Stimulated activated CD4-positive, alpha-beta T cell treated with anti-CD3 and anti-CD28 coated beads, Interleukin-12 subunit alpha, Interleukin-12 subunit beta, amount 100 ng/mL, for 4 hours (primary cell): ENCODE measurements at places on chromosomes 3 and 15.

- DNase-seq = no peak
Observed at GRCh38 chr3:118088696-118089095, 946.0 kb downstream of the IGSF11 start.

DNA sequence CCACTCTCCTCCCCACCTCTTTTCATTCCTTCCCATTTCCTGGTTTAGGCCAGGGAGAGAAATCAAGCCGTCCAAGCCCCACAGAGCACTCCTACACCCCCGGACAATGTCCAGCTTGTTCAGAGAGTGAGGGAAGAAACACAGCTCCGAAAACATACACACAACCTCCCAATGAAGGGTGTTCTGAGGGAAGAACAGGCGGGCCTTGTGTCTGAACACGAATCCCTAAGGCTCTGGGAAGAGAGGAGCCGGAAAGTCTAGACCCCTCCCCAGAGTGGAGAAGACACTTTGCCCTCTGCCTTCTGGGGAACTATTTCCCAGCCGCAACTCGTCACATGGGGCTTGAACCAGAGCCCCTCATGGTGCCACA is 30.5 kb downstream of the ACAN start:
- DNase-seq = no peak

- DNase-seq = no peak
Observed at GRCh38 chr3:117633207-117633606, 923.6 kb downstream of the TUSC7 start.

DNA sequence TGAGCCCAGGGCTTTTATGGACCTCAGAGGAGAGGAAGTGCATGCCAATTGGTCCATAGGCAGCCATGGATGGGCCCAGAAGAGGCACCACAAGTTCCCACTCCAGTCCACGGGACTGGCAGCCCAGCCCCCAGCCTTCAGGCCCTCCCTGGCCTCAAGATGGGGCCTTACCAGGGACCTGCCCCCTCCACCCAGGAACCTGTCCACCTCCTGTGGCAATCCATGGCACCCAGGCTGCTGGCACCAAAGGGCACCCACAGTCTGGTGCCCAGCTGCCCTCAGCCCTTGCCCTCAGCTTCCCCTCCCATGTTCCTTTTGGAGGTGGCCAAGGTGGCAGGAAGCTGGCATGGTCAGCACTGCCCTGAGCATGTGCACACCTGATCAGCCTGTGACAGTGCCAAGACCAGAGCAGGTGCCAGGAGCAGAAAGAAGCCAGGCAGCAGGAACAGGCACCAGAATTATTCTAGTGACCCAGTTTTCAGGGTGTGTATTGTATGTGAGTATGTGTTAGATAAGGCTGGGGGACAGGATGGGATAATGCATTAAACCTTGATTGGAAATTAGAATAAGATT is 415.0 kb downstream of the NTRK3 start:
- DNase-seq = no peak

DNA sequence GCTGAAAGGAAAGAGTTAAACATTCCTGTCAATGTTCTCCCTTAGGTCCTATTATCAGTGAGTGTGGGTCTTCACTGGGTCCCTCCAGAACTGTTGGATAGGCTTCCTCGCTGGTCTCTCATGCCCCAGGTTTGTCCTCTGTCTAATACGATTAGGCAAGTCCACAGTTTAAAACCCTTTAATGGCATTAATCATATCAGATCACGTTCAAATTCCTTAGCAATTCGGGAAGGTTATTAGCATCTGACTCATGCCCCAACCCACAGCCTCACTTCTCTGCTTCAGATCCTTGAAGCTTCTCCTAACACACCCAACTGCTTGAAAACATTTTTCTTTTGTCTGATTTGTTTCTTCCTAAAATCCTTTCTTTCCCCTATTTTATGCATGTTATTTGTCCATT is 224.3 kb upstream of the ATP10A start:
- no peak for DNase-seq

DNA sequence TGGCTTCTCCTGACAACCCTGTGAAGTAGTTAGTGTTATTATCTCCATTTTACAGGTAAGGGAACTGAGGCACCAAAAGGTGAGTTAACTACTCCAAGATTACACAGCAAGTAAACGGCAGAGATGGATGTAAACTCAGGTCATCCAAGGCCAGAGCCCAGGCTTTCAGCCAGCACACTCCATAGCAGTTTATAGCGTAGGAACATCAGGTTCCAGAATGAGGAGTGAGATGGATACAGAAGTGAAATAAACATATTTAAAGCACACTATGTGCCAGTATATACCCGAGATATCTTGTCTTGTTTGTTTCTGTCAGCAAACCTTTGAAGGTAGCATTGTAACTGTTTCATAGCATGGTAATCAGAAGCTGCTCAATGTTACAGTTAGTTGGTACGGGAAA is 279.0 kb downstream of the OXSM start:
- no peak for DNase-seq

DNA sequence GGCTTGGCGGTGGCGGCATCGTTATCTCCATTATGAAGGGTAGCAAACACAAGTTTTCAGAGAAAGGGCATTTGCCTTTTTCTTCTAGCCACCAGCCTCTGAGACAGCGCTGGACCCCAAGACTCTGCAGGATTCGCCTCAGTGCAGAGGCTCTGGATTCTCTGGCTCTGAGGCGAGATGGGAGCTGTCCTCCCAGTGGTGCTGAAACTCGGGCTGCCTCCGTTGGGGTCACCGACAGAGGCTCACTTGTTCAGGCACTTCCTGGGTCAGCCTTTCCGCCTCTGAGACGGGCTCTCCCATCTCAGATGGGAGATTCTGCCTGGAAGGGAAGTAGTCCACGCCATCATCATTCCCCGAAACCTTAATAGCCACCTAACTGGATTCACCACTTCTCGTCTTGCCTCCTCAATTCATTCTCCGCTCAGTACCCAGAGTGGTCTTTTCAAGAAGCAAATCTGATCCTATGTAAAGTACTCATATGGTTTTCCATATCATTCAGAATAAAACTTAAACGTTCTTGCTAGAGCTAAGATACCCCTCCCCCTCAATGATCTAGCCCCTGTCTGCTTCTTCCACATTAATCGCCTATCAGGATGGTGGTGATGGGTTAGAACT is 76.9 kb downstream of the RHCG start:
- no peak for DNase-seq

DNA sequence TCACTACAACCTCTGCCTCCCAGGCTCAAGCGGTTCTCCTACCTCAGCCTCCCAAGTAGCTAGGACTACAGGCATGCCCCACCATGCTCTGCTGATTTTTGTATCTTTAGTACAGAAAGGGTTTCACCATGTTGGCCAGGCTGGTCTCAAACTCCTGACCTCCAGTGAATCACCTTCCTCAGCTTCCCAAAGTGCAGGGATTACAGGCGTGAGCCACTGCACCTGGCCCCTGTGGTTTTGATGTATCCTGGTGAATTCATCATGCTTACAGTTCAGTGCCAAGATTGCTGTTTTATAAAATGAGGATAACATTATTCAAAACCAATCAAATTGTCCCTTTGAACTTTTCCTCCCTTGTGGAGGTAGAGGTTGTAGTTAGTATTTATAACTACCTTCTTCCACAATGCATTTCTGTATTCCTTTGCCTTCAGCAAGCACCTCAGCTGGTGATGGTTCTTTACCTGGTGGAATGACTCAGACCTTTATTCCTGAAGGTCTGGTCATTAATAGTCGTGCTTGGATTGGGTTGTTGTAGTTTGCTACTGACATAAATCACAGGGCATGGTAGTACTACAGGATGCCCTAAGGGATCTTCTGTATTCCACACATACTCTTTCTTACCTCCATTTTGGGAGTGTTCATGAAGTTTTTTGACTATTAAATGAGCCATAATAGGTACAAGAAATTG is 76.9 kb downstream of the UBP1 start:
- DNase-seq = no peak

GRCh38 chr3:139465636-139466035 is 10.7 kb downstream of the RBP2 start:
- no peak for DNase-seq
